ENCODE measurements at places on chromosomes 7 and 10.

GRCh38 chr10:123906884-123907652 is 15.5 kb upstream of the CPXM2 start:
- peak; percentile 29 for DNase-seq

DNA sequence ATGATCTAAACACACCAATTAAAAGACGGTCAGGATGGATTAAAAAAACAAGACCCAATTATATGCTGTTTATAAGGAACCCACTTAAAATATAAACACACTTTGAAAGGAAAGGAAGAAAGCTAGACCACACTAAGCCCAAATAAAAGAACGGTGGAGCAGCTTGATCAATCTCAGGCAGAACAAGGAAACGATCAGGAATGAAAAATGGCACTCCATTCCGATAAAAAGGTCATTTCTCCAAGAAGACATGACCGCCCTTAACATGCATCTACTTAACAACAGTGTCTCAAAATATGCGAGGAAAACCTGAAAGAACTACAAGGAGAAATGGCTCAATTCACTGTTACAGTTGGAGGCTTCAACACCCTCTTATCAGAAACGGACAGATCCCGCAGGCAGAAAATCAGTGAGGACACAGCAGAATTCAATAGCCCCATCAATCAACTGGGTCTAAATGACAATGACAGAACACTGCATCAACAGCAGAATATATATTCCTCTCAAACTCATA is 210.0 kb downstream of the MAD1L1 start:
- no peak for DNase-seq

GRCh38 chr10:129621062-129621461 is 154.0 kb downstream of the MGMT start:
- DNase-seq = no peak

GRCh38 chr10:71211053-71211452 is 1.3 kb upstream of the UNC5B start:
- DNase-seq = no peak

DNA sequence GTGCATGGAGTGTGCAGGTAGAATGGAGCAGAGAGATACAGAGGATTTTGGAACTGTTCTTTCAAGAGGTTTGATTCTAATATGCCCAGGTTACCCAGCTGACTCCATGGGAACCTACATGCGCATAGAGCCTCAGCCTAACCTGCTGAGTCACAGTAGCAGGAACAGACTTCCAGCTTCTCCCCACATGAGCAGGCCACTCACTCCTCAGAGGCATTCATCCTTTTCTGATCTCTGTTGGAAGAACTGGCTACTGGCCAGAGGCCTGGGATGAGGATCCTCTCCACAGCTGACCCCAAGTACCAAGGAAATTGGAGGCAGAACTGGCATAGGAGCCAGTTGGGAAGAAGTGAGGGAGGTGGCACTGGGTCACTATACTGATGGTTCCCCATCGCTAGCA is 17.9 kb upstream of the CCSER2 start:
- DNase-seq = no peak

DNA sequence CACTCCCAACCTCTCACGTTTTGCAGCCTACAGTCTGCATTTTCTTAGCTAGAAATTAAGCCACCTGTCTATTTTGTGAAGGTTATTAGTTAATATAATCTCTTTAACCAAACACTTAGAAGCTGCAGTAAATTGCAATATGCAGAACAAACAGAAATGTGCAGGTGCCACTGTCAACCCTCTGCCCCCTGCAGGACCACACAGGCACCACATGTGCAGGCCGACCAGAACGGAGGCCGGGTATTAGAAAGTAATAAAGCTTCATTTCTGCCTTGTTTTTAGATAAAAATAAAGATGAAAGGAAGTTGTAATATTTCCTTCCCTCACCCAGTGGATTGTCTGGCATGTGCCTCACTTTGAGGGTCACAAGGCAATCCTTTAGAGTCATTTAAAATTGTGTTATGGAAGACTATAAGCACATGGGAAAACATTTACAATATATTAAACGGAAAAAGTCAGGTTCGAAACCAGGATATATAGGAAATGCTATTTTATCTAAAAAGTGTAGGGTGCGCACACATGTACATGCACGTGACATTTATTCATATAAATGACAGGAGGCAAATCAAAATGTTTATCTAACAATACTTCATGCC is 158.2 kb downstream of the ARHGAP12 start:
- DNase-seq = no peak

DNA sequence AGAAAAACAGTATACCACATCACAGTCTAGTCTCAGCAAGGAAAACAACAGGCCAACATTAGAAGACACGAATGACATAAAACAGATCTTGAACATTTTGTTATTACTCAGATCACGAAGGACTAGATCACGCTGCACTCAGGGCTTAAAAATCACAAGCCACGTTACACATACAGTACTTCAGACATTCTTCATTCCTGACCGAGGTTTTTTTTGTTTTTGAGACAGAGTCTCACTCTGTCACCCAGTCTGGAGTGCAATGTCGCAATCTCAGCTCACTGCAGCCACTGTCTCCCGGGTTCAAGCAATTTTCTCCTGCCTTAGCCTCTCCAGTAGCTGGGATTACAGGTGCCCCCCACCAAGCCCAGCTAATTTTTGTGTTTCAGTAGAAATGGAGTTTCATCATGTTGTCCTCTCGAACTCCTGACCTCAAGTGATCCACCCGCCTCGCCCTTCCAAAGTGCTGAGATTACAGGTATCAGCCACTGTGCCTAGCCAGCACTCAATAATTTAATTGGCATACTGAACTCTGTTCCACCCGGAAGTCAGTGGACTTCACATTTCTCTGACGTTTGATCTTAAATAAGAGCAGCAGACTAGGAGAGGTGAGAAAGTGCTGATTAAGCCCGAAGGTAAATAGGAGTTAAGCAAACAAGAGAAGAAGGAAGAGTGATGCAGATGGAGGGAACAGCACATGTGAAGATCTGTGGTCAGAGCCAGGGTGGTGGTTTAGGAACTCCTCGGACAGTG is 3.5 kb downstream of the AIMP2 start:
- DNase-seq = no peak

DNA sequence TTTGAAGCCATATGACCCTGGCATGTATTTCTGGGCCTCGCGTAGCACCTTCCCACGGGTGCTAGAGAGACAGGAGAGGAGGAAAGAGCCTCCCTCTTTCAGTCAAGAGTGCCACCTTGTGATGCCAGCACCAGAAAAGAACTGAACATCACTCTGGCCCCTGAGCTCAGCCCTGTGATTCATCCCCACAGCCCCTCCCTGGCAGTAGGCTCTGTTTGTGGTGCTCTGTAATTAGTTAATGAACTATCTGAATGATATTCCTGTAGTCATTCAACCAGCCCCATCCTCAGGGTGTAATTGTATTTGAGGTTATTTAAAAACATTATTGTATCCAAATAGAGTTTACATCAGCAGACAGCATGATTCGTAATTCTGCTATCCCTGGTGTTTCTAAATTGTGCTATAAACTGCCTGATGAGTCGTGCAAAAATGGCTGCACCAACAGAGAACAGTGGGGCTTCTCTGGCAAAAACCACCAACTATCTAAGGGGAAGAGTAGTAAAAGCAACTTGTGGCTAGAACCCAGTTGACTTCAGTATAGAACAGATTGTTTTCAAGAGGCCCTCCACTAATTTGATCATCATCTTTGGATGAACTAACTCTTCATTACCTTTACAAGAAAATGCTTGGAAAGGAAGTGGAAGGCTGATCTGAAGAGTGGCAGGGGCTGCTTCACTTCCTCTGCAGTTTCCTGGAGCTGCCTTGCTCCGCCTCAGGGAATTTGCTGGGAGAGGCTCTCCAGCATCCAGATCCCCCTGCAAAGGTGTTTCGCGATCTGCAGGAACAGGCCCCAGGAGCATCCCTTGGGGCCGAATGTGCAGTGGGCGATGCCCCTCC is 23.7 kb upstream of the TIAL1 start:
- no peak for DNase-seq

DNA sequence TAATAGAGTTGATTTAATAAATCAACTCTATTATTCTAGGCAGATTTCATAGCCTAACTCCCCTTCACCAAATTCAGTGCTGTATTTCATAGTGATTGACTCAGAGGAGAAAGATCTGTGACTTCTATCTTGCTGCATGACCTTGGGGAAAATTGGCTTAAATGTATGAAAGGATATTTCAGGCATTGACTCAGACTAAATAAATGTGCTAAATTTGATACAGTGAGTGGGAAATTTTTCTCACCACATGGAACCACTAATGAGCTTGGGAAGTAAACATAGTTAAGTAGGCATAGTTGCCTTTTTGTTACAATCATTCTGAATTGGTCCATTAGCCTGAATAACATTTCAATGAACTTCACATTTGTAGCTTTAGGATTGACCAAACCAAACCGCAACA is 89.0 kb upstream of the PRPS1L1 start:
- DNase-seq = no peak

DNA sequence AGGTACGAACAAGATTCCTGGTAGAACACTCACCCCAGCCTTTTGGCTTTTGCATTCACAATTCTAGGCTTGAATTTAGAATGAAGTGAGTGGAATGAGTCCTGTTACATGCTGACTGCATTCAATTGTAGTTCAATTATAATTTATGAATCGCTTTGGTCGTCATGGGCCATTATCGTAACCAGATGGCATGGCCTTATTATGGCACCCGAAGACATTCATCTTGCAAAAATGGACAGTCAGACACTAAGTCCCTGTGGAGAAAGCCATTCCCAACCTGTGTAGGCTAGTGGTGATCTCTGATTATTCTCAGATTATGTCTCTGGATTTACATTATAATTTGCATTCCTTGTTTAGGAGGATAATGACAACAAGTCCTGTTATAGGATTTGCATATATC is 292.4 kb upstream of the NPSR1 start:
- DNase-seq = no peak

GRCh38 chr10:34766811-34767494 is 48.1 kb downstream of the PARD3 start:
- no peak for DNase-seq

DNA sequence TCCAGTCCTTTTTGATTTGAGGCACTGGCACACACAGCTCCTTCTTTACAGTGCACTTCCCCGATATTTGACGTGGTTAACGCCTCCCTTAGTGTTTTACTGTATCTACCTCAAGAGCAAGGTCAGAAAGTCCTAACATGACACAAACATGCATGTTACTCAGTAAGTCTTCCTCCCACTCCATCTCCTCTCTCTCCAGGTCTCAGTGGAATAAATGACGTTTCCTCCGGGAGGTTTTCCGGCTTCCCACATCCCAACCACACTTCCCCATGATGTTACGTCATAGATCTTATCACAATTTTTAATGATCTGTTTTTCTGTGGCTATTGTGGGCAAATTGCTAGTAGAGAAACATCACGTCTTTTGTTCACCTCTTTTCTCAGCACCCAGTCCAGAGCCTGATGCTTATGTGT is 165.7 kb downstream of the PTPN20 start:
- DNase-seq = no peak

- no peak for DNase-seq
Observed at GRCh38 chr10:76302481-76302880, 871.1 kb downstream of the LRMDA start.

DNA sequence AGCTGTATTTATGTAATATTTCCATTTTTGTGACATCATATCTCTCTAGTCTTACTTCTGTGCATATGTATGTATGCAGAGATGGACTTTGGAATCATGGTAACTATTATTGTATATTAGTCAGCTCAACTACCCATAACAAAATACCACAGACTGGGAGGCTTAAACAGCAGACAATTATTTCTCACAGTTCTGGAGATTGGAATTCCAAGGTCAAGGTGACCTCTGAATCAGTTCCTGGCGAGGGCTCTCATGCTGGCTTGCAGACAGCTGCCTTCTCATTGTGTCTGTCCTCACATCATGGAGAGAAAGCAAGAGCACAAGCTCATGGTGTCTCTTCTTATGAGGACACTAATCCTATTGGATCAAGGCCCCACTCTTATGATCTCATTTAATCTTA is 79.1 kb downstream of the RAMP3 start:
- DNase-seq = no peak

GRCh38 chr7:19116121-19117090 is 1.0 kb downstream of the TWIST1 start:
- no peak for DNase-seq

DNA sequence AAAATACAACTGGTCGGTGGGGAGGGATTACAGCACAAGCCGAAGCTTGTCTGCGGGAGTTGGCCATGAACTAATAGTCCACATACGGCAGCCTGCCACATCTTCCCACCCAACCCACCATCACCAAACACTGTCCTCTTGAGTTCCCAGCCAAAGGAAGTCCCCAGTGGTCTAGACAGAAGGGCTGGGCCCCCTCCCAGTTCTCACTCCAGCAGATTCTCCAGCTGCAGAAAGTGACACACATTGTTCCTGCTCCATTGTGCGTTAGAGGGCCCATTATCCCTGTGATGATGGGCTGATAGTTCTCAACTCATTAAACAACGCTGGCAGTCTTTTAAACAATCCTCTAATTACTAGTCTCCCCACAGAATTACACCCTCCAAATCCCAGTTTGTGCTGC is 148.0 kb downstream of the FGFR2 start:
- DNase-seq = no peak

- no peak for DNase-seq
Observed at GRCh38 chr10:49055221-49055849, 60.0 kb downstream of the VSTM4 start.

GRCh38 chr10:35056133-35056532 is 34.0 kb downstream of the CUL2 start:
- DNase-seq = no peak

- DNase-seq = no peak
Observed at GRCh38 chr10:71647526-71648253, 71.9 kb downstream of the C10orf105 start.

- DNase-seq = no peak
Observed at GRCh38 chr10:17028798-17029197, 100.8 kb downstream of the CUBN start.

DNA sequence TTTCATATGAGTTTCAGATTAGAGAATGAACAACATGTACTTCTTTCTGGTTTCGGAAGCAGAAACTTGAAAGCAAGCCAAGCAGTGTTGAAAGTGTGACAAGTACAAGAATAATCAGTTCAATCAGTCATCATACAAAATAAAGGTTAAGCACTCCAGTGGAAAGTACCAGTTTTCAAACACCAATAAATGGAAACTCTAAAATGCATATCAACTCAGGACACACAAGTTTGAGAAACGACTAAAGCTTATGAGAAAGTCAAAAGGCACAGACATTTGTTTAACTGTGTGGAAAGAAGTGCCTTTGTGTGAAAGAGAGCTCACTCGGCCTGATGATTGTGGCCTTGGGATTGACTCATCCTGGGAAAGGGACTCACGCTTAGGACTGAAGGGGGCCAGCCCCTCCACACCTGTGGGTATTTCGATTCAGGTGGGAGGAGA is 60.6 kb upstream of the AKR1C1 start:
- no peak for DNase-seq

- no peak for DNase-seq
Observed at GRCh38 chr10:101896225-101896877, 52.8 kb upstream of the KCNIP2 start.

- DNase-seq = no peak
Observed at GRCh38 chr7:67484244-67484751, 487.7 kb downstream of the TYW1 start.

All from left renal pelvis (tissue), 4 donors.